ENCODE measurements at places on chromosomes 2 and 18. TPM values are rescaled to one million over a fixed set of nuclear protein-coding genes. Genes with fewer than 3 reads are reported as not detected.

CNGA3 gene
- not detected for total RNA-seq

PLGLB1 gene
- 5.0 TPM for total RNA-seq

BCL11A gene
- 0.03 TPM for total RNA-seq

ZRANB3 gene
- 6.6 TPM for total RNA-seq

SERPINB13 gene
- total RNA-seq, result not detected

CLEC4F gene
- total RNA-seq, result not detected

SOCS6 gene
- total RNA-seq, result 2.0 TPM

GCG gene
- total RNA-seq, result not detected

TLX2 gene
- 0.63 TPM for total RNA-seq

KCNIP3 gene
- total RNA-seq, result not detected

TSGA10 gene
- total RNA-seq, result 7.4 TPM

PROKR1 gene
- total RNA-seq, result not detected

CD8B2 gene
- 0.05 TPM for total RNA-seq

SPEG gene
- 1.7 TPM for total RNA-seq

OR6B2 gene
- not detected for total RNA-seq

TEX44 gene
- total RNA-seq, result not detected

RFX8 gene
- 0.73 TPM for total RNA-seq
